Nucleus accumbens (tissue), 56 donors: ENCODE measurements at places on chromosomes 3 and 15.

DNA sequence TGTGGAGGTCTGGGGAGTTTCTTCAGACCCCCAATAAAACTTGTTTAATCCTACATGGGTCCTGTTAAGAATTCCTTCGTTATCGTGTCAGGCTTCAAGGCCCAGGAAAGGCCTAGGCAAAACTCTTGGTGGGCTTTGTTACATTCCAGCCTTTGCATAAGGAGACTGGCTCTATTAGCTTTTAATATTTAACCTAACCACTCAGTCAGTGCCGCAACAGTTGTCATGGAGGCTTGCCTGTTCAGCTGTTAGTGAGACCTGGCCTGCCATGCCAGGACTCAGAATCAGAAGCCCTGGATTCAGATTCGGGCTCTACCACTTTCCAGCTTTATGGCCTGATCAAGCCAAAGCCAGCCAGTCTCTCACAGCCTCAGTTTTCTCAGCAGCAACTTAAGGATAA, 19.6 kb downstream of the EIF1B start:
- DNase-seq = no peak

GRCh38 chr3:156207802-156208685, 87.7 kb downstream of the KCNAB1 start:
- no peak for DNase-seq

DNA sequence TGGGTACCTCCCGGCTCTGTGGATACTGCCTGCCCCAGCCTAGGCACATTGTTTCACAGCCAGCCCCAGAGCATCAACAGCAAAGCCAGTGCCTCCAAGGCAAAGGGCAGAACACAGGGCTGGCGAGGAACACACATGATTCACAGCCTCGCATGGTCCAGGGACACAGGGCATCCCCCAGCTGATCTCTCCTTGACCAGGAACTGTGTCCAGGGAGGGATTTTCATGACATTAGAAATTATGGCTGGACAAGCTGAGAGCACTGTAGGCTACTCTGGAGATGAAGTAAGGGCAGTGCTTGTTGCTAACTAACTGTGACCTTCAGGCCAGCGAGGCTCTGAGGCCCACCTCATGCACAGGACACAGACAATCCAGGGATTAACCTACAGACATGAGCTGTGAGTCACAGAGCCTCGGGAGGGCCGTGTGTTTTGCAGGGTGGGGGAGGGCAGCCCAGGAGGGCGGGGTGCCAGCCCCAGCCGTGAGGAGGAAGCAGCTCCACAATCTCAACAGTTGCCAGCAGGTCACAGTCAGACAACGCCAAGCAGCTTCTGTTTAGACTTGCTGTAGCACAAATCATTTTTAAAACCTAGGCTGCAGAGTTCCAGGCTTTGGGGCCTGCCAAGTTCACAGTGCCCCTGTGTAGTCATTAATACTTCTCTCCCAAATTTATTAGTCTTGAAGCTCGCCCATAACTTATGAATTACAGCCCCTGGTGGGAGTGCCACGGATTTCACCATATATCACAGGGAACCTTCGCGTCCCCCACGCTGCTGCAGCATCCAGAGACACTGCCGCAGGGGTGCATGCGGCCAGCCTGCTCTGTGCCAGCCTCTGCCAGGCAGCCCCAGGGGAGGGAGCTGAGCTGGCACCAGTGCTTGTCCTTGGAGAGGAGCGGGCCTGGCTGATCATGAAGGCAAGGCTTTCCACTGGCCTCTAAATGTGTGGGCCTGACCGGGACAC, 114.7 kb downstream of the ETFA start:
- peak; percentile 78 for DNase-seq

GRCh38 chr3:151866711-151867410, 6.6 kb upstream of the SUCNR1 start:
- no peak for DNase-seq

DNA sequence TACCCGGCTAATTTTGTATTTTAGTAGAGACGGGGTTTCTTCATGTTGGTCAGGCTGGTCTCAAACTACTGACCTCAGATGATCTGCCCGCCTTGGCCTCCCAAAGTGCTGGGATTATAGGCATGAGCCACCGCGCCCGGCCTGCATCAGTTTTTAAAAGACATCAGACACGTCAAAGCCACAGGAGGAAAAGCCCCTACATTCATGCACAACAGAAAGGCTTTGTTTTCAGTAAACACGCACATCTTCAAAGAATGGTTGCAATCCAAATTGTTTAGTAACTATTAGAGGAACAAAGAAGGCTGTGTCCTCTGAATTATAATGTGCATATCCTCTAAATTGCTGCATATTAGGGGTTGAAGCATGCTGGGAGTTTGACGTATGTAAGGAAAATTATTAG, 53.3 kb downstream of the BTD start:
- peak; percentile 50 for DNase-seq

DNA sequence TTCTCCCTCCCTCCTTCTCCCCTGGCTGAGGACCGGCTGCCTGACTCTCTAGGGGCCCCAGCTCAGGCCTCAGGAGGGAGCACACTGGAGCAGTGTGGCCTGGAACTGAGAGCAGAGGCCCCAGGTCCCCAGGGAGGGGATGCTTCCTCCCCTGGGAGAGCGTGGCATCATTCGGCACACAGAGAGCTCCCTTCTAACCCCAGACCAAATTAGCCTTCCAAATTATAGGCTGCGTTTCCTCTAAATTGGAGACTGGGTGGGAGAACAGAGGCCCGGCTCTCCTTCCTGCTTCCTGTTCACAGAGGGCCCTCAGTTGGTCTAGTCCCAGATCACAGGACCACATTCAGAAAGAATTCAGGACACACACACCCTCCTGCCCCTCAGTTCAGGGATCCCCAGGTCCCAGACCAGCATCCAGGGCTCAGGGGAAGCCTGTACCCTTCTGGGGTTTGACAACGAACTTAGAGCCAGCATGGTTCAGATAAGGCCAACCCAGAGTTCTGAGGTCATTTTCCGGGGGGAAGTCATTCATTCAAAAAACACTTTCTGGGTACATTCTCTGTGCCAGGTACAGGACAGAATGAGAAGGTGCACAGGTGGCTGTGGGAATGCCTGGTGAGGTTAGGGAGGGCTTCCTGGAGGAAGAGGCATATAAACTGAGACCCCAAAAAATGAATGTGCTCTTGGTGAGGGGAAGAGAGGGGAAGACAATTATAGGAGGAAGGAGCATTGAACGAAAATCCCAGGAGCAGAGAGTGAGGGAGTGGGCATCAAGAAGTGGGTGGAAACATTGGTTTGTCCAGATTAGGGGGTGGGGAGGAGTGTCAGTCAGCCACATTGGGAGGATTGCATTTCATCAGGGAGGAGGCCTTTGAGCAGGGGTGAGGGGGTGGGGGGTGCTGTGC, 28.4 kb upstream of the RPL29 start:
- DNase-seq = no peak
